ENCODE measurements at places on chromosomes 2 and 18.

DNA sequence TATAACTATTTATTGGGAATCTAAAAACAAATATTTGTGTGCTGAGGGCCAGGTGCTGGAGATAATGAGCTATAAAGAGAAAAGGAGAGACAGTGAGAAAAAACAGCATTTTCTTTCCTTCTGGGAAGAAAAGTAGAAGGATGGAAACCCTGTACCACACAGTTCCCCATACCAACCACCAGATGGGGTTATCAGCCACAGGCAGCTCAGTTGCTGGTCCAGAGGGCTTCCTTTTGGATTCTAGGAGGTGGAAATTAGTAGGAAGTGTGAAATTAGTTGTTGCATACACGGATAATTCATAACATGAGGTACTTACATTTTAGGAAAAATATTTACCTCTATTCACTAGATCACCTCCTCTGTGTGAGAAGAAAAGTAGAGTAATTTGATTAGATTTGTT lies 237.0 kb upstream of the FOSL2 start:
- DNase-seq, result no peak

DNA sequence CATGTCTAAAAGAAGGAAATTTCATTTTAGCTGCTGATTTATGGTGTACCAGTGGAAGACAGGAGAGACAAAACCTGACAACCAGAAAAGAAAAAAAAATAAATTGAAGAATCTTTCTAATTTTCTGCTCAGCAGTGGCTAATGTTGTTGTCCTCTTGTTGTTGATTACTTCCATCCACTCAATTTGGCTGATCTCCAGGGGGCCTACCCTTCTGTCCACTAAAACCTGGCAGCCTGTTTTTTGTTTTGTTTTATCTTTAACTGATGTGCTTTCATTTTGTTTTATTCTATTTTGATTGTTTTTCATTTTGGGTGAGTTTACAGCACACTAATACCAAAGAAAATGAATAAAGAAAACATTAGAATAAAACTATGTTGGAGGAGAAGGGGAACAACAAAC lies 27.4 kb downstream of the TFPI start:
- no peak for DNase-seq

DNA sequence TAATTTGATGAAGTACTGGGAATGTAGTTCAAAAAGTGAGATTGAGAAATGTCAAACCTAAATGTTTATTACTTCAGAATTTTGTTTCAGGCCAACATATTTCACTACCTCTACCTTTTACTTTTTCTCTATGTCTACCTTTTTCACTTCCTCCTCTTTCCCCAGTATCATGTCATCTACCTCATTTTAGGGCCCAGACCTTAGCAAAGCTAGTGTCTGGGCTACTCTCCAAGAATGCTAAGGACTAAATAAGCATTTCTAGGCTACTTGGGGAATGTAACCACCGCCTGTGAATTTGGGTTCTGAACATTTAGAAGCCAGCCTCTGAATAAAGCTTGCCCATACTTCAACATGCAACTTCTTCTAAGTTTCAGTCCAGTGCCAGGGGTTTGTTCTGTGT lies 330.4 kb downstream of the SLC4A3 start:
- no peak for DNase-seq

GRCh38 chr2:133765658-133766057 lies 197.4 kb upstream of the NCKAP5 start:
- no peak for DNase-seq

GRCh38 chr2:207727261-207727660 lies 15.8 kb downstream of the CCNYL1 start:
- no peak for DNase-seq

- no peak for DNase-seq
Measured at GRCh38 chr2:14634489-14635390, 2.2 kb downstream of the LRATD1 start.

DNA sequence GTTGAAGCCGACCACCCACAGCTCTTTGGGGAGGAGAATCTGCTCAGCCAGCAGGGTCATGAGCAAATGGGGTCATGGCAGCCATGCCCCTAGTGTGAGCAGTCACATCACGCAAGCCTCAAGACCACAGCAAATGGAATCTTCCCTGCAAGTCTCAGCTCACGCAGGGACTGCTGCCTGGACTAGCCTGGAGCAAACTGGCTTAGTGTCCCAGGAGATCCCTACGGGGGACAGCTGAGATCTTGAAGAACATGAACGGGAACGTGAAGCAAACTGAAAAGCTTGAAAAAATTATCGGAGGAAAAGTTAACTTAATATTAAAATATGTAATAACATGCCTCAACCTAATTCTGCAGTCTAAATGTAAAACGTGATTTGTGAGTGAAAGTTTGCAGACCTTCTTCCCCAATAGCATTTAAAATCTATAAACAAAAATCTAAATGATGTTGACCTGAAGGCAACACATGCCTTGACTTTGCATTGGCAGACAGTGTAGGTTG lies 118.4 kb downstream of the FAM124B start:
- DNase-seq, result no peak

- no peak for DNase-seq
Measured at GRCh38 chr2:11998218-11998617, 251.8 kb downstream of the LPIN1 start.

DNA sequence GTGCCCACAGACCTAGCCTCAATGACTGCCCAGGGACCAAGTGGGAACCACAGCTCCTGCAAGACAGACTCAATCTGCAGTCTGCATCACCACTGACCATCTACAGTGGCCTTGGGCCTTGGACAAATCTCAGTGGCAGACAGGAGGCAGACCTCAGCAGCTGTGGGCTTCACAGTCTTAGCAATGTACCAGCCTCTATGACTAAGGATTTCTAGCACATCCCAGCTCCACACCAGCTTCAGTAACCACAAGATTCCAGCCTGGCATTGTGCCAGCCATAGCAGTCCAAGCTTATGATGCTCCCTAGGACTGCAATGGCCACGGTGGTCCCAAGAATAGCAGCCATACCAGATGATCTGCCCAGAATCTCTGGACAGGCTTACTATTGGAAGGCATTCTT lies 19.6 kb upstream of the WDR75 start:
- no peak for DNase-seq

- no peak for DNase-seq
Measured at GRCh38 chr2:20145497-20146193, 79.3 kb downstream of the SDC1 start.

DNA sequence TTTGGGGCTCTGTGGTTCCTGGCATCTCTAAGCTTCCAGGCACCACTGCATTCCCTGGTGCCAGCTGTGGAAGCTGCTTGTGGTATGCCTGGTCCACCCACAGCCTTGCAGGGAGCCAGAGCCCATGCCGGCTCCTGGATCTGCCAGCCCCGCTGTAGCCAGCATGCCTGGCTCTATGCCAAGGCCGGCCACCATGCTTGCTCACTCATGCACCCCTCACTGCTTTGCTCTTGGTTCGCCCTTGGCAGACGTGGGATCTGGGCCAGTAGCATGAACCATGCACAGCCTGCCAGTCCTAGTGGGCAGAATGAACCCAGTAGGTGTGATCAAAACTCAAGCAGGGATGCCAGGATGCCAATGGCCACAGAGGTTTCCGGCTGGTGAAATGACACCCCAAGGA lies 634.2 kb upstream of the TMEFF2 start:
- DNase-seq, result no peak

- DNase-seq, result no peak
Measured at GRCh38 chr2:227456772-227457171, 15.2 kb upstream of the AGFG1 start.

DNA sequence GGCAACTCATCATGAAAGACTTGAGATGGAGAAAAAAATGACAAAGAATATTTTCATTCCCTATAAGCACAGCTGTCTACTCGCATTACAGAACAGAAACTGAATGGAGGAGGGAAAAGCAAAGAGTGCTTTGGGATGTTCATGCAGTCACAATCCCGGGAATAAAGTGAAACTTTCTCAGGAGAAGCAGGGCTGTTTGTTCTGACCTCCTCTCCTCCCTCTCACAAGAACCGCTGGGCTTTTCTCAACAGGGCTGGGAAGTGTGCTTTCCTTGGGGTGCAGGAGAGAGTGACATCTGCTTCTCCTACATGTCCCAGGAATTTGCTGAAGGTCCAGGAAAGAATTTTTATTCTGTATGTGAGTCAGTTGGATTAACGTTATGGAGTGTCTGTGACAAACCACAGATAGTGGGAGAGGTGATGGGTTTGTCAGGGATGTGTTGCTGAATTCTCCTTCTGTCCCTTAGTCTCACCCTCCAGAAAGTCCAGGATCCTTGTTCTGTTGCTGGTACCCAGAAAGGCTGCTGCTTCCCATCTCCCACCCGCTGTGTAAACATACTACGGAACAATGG lies 125.6 kb downstream of the HRH4 start:
- DNase-seq, result no peak

GRCh38 chr2:235894839-235895238 lies 273.3 kb downstream of the GBX2 start:
- no peak for DNase-seq

DNA sequence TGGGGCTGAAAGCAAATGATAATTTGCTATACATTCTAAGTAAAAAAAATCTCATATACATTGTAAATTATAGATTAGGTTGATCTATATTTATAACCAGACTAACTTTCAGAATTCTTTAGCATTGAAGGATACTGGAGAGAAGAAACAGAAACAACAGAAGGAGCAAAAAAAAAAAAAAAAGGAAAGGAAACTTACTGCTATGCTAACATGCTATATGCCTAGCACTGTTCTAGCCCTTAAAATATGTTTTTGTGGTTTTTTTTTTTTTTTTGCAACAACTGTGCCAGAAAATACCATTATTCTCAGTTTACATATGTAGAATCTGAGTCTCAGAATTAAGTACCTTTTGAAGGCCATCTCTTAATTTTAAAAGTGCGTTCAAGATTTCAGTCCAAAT lies 204.9 kb upstream of the MC4R start:
- no peak for DNase-seq

GRCh38 chr2:68390114-68390513 lies 25.0 kb downstream of the PLEK start:
- no peak for DNase-seq

DNA sequence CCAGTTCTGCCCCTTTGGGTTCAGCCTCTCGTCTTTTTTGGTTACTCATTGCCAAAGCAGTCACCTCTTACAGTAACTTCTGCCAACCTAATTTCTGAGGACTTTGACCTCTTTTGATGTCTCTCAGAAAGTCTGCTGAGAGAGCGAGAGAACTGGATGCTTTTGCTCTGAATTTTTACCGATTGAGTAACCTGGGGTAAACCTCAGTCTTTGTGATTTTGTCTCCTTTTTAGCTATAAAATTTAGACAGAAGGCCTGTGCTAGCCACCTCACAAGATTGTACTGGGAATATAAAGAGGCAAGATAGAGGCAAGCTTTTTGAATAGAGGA lies 34.8 kb upstream of the IL1R1 start:
- DNase-seq, result no peak

- DNase-seq, result no peak
Measured at GRCh38 chr2:88885679-88886416, 194.4 kb downstream of the RPIA start.

DNA sequence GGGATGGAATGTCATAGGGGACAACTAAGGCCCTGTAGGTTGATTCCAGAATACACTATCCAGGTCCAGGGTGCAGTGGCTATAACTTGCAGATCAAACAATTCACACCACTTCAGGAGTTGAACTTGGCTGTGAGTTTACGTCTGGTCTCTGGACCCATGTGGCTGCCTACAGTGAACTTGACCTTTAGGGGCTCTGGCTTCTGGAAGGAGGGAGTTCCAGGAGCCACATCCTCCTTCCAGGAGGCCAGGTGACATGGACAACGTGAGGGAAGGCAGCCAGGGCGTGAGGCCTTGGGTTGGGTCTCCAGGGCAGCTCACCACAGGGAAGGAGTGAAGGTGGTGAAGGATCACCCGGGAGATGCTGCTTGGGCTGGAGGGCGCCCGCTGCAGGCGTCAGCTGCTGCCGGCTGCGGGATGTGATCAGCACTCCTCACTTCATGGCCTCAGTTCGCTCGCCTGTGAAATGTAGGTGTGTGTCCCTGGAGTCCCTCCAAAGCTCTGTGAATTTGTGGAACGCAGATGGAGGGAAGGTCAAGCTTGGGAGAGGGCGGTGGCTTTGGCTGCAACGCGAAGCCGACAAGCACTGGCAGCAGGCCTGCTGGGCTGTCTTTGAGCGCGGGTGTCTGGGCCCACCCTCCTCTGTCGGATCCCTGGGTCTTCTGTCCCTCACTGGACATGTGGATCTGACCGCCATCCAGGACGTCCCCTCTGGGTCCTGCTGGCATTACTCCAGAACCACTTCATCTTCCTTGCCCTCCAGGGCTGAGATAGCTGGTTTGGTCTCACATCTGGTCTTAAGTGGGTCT lies 146.5 kb downstream of the GLI2 start:
- DNase-seq, result no peak

DNA sequence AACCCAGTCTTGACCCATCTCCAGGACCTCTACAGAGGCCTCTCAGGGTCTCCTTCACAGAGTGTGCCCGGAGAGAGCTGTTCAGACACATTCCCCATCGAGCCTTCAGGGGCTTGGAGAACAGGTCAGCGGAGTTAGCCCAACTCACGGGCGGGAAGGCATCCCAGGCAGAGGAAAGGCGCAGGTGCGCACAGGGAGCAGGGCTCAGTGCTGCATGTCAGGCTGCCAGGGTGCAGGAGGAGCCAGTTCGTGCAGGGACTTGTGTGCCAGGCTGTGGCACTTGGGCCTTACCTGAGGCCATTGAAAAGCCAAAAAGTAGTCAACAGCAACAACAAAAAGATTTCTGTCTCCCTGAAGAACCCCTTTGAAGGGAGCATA lies 104.0 kb downstream of the ITGB1BP1 start:
- DNase-seq, result no peak

- no peak for DNase-seq
Measured at GRCh38 chr2:113966171-113966570, 76.3 kb downstream of the ACTR3 start.

DNA sequence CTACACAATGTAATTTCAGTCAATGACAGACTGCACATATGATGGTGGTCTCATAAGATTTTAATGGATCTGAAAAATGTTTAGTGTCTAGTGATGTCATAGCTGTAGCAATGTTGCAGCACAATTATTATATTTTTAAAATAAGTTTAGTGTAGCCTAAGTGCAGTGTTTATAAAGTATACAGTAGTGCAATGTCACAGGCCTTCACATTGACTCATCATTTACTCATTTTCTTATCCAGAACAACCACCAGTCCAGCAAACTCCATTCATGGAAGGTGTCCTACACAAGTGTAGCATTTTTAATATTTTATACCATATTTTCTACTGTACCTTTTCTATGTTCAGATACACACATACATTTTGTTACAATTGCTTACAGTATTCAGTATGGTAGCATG lies 663.1 kb downstream of the ERBB4 start:
- no peak for DNase-seq
